ENCODE measurements at places on chromosomes 5 and 9.

GRCh38 chr9:123771690-123772089 is 158.2 kb downstream of the DENND1A start:
- H3K4me1 ChIP-seq: peaks cover 18% of the 10 kb centered on the region
- no peaks in the 10 kb centered on the region for H3K36me3 ChIP-seq
- H3K27ac ChIP-seq: no peak overlapping the region
- no peak for DNase-seq

GRCh38 chr9:109307380-109308240 is 13.2 kb downstream of the EPB41L4B start:
- no peak overlapping the region for H3K27ac ChIP-seq
- H3K36me3 ChIP-seq: peaks cover 2% of the 10 kb centered on the region
- no peaks in the 10 kb centered on the region for H3K4me1 ChIP-seq
- peaks cover 41% of the 10 kb centered on the region for H3K27me3 ChIP-seq

DNA sequence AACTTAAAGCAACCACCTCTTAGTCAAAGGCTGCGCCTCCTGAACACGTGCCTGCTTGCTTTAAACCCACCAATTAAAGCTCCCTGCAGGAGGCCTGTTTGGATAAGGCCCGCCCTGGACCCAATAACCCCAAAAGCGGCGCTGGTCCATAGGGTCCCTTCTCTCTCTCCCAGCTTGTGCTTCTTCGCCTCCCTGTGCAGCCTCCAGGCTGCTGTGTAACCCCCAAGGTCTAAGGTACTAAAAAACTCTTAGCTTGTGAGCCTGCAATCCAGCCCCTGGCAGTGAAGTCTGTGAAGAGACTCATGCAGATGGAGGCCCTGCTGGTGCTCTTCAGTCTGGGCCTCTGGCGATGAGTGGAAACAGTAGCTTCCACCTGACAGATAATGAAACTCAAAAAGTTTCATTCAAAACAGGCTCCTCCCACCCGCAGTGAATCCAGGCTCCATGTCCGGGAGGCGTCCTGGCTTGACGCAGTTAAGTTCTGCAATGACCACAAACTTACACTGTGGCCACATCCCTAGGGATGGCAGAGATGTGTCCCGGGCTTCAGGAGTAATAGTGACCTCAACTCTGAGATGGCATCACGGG is 97.3 kb downstream of the PRRT1B start:
- H3K36me3 ChIP-seq: peaks cover 22% of the 10 kb centered on the region
- H3K27ac ChIP-seq: peak overlapping the region; percentile 84
- no peaks in the 10 kb centered on the region for H3K27me3 ChIP-seq
- DNase-seq: no peak
- H3K4me3 ChIP-seq: no peak overlapping the region

DNA sequence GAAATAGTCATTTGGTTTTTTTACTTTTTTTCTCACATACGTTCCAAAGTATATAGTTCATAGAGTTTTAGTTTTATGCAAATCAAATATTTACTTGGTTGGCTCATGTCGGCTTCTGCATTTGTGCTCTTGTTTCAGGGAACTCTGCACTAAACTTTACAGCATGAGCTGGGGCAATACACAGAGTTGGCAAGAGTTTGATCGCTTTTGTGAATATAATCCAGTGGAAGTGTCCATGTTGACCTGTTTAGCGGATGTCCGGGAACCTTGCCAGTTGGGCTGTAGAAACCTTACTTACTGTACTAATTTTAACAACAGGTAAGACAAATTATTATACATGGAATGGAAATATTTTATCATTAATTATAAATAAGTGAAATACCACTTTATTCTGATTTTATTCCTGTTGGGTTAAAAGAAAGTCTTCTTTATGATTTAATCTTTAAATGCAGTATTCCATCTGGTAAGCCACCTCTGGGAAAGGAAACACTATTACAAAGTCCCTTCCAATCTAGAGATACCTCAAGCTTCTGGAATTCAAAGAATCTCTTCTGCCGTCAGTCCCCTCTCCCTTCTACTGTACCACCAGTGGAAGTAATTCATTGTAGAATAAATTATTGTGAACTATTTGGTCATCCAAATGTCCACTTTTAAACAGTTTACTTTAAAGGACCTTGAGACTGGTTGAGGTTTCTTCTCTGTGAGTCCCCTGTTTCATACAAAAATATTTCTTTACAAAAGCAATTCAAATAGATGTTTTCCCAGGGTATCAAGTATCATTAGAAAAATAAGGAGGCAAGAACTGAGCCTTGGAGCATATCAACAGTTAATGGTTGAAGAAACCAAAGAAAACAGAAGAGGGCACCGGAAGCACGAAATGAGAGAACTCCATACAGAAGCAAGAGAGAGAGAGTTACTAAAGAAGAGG is 45.2 kb upstream of the GLIPR2 start:
- H3K4me1 ChIP-seq: peaks cover 12% of the 10 kb centered on the region
- peaks cover 5% of the 10 kb centered on the region for H3K36me3 ChIP-seq
- H3K4me3 ChIP-seq: peak overlapping the region; percentile 0
- peak overlapping the region; percentile 85 for H3K27ac ChIP-seq
- DNase-seq: no peak

- H3K4me3 ChIP-seq: no peak overlapping the region
- no peak overlapping the region for H3K27ac ChIP-seq
- no peaks in the 10 kb centered on the region for H3K4me1 ChIP-seq
- no peaks in the 10 kb centered on the region for H3K27me3 ChIP-seq
Measured at GRCh38 chr5:55492449-55492848, 42.3 kb downstream of the PLPP1 start.

GRCh38 chr9:131736431-131736830 is 3.4 kb downstream of the RAPGEF1 start:
- H3K36me3 ChIP-seq: peaks cover 39% of the 10 kb centered on the region
- peaks cover 70% of the 10 kb centered on the region for H3K4me1 ChIP-seq
- peak overlapping the region; percentile 91 for H3K27ac ChIP-seq
- no peak for DNase-seq

GRCh38 chr5:78899922-78900362 is 85.2 kb downstream of the ARSB start:
- H3K36me3 ChIP-seq: no peaks in the 10 kb centered on the region
- no peak for DNase-seq
- H3K4me1 ChIP-seq: no peaks in the 10 kb centered on the region
- no peak overlapping the region for H3K27ac ChIP-seq
- no peak overlapping the region for H3K4me3 ChIP-seq

GRCh38 chr9:33099754-33100153 is 23.3 kb upstream of the SMU1 start:
- H3K27me3 ChIP-seq: no peaks in the 10 kb centered on the region
- H3K27ac ChIP-seq: no peak overlapping the region
- H3K36me3 ChIP-seq: peaks cover 3% of the 10 kb centered on the region

DNA sequence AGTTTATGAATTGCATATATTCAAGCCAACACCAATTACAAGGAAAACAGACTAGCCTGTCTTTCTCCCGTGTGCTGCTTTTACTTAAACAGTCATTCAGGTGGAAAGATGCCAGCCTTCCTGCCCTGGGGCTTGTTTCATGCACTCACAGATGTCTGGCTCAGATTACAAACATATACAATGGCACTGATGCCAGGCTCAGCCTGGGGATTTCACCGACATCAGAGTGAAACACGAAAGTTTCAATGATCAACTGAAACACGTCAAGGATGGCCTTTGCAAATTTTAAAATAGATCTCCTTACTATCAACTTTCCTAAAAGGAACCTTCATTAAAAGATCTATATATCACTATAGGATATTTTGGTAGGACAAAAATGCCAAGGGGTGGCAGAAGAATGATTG is 1576.5 kb downstream of the EFNA5 start:
- DNase-seq: no peak
- H3K27me3 ChIP-seq: no peaks in the 10 kb centered on the region
- no peaks in the 10 kb centered on the region for H3K36me3 ChIP-seq
- H3K4me1 ChIP-seq: no peaks in the 10 kb centered on the region
- H3K4me3 ChIP-seq: no peak overlapping the region

DNA sequence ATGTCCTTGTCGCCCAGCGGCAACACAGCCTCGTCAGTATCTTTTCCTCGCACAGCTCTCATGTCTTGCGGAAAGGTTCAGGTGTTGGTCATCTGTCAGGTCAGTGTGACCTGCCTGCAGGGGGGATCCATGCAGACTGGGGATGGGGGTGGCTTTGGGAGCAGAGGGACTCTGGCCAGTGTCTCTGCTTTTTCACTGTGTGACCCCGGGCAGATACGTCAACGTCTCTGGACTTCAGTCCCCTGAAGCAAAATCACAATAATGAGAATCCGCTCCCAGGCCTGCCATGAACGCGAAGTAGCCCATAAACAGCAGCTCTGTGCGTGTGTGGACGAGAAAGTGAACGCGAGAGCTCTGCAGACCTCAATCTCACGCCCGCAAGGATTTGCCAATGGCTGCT is 75.7 kb upstream of the FCN1 start:
- peaks cover 30% of the 10 kb centered on the region for H3K27me3 ChIP-seq
- no peaks in the 10 kb centered on the region for H3K36me3 ChIP-seq
- no peak for DNase-seq
- no peak overlapping the region for H3K27ac ChIP-seq
- H3K4me1 ChIP-seq: no peaks in the 10 kb centered on the region

DNA sequence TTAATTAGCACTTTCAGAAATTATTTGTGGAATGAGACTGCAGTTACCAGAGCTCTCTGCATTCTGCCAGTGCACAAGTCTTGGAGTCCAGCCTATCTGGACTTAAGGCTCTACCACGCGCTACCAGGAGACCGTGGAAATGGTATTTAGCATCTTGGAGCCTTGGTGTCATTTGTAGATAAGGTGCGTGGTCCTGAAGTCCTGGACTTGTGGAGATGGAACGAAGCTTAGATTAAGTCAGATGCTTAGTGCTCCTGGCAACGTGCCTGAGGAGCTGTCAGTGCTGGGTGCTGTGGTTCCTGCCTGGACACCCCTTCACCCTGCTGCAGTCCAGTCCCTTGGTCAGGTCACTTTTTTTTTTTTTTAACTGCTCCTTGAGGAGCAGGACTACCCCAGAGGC is 59.7 kb downstream of the RCL1 start:
- DNase-seq: no peak
- no peaks in the 10 kb centered on the region for H3K27me3 ChIP-seq
- peaks cover 15% of the 10 kb centered on the region for H3K36me3 ChIP-seq
- H3K4me3 ChIP-seq: no peak overlapping the region
- H3K4me1 ChIP-seq: peaks cover 9% of the 10 kb centered on the region

DNA sequence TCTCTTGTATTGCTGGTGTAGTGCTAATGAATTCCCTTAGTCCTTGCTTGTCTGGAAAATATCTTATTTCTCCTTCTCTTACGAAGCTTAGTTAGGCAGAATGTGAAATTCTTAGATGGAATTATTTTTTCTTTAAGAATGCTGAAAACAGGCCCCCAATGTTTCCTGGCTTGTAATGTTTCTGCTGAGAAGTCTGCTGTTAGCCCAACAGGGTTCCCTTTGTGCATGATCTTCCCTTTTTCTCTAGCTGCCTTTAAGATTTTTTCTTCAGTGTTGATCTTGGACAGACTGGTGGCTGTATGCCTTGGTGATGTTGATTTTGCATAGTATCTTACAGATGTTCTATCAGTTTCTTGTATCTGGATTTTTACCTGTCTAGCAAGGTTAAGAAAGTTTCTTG is 191.3 kb upstream of the DMRTA1 start:
- peaks cover 37% of the 10 kb centered on the region for H3K27me3 ChIP-seq
- no peak for DNase-seq

DNA sequence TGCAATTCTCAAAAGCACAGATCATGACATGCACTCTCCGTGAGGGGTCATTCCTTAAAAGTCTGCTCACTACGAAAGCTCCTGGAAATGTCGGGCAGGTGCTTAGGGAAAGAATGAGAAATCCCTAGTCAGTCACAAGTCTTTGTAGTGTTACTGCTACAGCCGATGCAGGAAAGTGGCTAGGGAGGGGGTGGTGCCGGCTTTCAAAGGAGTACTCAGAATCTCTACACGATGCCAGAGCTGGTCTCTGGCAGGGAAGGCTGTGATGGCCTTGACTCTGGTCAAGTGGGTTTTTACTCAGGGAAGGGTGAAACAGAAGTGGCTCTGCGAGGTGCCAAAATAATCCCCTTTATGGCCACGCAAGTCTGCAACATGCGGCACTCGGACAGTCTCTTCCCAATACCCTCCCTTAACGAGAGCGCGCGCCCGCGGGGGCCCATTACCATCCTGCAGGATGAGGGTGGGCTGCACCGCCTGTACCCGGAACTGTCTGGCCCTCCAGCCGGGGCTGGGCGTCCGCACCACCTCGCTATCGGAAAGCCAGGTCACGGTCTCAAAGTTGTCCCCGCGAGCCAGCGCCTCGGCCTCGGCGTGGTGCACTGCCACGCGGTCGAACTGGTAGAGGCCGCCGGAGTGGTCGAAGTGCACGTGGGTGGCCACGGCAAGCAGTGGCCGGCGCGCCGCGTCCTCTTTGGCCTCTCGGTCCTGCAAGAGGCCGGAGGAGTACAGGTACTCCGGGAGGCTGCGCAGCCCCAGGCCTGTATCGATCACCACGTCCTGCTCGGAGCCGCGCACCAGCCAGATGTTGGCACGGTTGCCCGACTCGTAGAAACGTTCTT is 956 bp downstream of the MBLAC2 start:
- H3K27ac ChIP-seq: peak overlapping the region; percentile 87
- H3K36me3 ChIP-seq: peaks cover 15% of the 10 kb centered on the region
- H3K4me1 ChIP-seq: peaks cover 41% of the 10 kb centered on the region
- H3K27me3 ChIP-seq: no peaks in the 10 kb centered on the region

GRCh38 chr9:129685220-129685932 is 19.9 kb downstream of the PRRX2 start:
- no peaks in the 10 kb centered on the region for H3K4me1 ChIP-seq
- H3K27ac ChIP-seq: no peak overlapping the region
- DNase-seq: no peak
- peaks cover 24% of the 10 kb centered on the region for H3K27me3 ChIP-seq
- H3K36me3 ChIP-seq: peaks cover 4% of the 10 kb centered on the region

DNA sequence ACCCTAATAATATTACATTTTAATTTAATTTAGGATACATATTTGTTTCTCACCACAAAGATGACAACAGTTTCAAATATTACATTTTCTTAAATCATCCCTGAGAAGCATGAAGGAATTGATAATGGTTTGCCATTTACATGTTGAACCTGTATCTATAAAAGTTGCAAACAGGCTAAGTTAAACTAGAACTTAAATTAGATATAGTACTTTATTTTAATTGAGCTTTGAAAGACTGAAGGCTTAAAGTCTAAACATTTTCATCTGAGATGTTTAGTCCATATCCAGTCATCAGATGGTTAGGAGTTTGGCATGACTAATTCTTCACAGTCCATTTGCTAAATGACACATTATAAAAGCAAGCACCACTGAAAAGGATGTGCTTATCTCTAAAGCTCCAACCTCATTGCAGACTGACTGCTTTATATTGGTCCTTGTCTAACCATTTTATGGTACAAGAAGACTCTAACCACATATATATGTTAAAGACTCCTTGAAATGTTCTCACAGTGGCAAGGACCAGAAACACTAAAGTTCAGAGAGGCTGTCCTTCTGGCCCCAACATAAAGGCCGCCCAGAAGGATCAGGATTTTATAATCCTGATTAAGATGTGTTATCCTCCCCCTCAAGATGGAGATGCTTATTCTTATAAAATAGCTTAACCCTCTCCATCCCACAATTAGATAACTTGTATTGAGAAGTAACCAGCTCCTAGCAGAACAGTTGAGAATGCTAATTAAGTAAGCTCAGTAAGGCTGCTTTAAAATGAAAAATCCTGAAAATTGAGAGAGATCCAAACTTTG is 25.8 kb downstream of the WNT8A start:
- no peak for DNase-seq
- peaks cover 20% of the 10 kb centered on the region for H3K27me3 ChIP-seq
- no peak overlapping the region for H3K27ac ChIP-seq
- no peaks in the 10 kb centered on the region for H3K36me3 ChIP-seq
- H3K4me1 ChIP-seq: no peaks in the 10 kb centered on the region
- H3K4me3 ChIP-seq: no peak overlapping the region

- H3K36me3 ChIP-seq: peaks cover 2% of the 10 kb centered on the region
- H3K4me3 ChIP-seq: no peak overlapping the region
- H3K27me3 ChIP-seq: peaks cover under 1% of the 10 kb centered on the region
- no peak overlapping the region for H3K27ac ChIP-seq
Measured at GRCh38 chr5:54876976-54877375, 108.4 kb downstream of the ESM1 start.

Measured in central memory CD8-positive, alpha-beta T cell (primary cell).